Cortex of kidney (tissue), 1 donor: ENCODE measurements at places on chromosomes 16 and 17.

GRCh38 chr16:89268987-89269735 lies 51.7 kb downstream of the ZNF778 start:
- DNase-seq: no peak

DNA sequence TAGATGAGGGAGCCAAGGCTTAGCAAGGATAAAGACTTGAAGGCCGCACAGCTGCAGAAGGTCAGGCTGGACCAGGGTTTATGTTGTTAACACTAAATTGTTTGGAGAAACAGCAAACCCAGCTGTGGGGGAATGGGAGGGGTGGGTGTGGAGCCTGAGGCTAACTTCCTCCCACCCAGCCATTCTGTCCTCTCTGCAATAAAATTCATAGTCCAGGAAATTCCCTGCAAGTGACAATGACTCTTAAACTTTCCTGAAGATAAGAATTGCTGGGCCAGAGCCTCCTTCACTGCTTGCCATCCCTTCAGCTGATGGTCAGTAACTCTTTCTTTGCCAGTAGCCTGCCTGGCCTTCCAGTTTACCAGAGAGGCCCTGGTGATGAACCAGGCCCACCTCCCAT lies 19.4 kb upstream of the ATP5MC1 start:
- no peak for DNase-seq

- DNase-seq: no peak
Measured at GRCh38 chr17:59851439-59852375, 41.0 kb downstream of the TUBD1 start.

DNA sequence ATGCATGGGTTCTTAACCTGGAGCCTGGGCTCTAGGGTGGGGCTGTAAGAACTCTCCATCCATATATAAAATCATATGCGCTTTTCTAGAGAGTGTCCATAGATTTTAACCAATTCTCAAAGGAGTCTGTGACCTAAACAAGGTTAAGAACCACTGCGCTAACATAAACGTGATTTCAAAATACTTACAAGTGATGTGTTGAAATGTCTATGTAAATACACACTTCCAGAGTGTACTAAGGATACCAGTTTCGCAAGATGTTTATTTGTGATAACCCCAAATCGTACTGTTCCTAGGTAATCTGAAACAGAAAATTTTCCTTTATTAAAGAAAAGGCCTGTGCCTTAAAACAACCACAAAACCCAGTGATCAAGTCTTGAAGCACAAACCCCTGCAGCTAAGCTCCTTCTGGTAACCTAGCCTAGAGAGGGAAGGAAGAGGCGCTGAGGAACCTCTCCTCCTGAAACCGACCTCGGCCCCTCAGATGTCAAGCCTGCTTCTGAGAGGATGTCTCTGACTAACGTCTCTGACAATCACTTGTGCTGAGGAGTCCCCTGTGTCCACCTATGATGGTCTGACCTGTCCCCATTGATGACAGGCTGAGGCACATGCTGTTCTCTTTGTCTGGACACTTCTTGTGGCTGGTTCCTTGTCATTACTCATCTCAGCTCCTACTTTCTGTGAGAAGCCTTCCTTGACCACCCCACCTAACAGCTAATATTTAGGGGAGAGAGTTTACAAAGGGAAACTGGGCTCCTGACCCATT lies 32.2 kb downstream of the SNN start:
- DNase-seq: no peak

DNA sequence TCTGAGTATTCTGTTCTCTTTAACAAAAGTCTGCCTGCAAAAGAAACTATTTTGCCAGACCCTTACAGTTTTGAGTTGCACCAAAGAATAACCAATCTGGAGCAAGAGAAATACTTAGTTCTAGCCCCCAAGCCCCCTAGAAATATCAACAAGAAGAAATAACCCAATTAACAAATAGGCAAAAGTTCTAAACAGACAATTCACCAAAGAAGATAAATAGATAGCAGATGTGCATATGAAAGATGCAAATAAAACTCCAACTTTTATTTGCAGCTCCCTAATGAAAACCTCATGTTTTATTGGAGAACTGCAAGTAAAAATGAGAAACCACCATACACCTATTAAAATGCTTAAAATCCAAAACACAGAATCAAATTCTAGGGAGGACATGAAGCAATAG lies 1308.0 kb downstream of the CDH11 start:
- no peak for DNase-seq

- no peak for DNase-seq
Measured at GRCh38 chr17:65079489-65079900, 23.0 kb upstream of the GNA13 start.

GRCh38 chr17:18155179-18155578 lies 28.4 kb upstream of the ALKBH5 start:
- DNase-seq: no peak

DNA sequence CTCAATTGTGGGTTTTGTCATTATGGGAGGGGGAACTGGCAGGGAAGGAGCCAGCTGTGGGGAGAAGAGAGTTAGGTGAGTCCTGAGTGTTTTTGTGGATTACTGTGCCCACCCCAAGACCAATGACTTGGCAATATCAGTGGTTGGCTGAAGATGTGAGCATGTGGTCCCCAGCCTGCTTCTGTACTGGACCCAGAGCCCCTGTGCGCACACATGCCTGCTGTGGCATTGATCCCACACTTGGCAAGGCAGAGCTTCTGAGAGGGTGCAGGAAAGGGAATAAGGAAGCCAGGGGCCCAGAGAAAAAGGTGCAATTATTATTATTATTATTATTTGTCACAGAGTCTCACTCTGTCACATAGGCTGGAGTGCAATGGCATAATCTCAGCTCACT lies 1.3 kb downstream of the PRAC1 start:
- no peak for DNase-seq

GRCh38 chr16:56634715-56635440 lies 2.4 kb downstream of the MT1M start:
- DNase-seq: no peak

DNA sequence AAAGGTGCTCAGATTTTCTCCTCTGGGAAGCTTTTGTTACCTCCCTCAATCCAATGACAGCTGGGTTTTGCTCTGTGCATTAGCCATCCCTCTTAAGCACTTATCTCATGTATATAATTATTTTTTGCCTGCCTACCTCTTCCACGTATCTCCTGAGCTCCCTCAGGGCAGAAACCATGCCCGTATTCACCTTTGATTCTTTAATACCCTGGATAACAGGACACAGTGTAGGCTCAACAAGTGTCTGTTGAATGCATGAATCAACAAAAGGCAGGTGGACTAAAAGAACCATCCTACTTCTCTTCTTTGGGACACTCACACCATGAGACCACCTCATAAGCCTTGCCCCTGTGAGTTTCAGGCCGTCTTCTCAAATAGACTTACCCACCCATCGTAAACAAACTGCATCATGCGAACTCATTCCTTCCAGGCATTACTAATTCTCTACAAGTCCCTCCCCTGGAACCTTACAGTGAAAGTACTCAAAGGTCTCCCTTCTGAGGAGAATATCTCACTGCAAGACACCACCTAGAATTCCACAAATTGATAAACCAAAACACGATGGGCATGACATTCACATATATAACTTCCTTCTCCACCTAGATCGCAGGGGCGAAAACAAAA lies 3.2 kb downstream of the ARHGAP17 start:
- no peak for DNase-seq

- no peak for DNase-seq
Measured at GRCh38 chr16:57377080-57377841, 5.0 kb downstream of the CX3CL1 start.

DNA sequence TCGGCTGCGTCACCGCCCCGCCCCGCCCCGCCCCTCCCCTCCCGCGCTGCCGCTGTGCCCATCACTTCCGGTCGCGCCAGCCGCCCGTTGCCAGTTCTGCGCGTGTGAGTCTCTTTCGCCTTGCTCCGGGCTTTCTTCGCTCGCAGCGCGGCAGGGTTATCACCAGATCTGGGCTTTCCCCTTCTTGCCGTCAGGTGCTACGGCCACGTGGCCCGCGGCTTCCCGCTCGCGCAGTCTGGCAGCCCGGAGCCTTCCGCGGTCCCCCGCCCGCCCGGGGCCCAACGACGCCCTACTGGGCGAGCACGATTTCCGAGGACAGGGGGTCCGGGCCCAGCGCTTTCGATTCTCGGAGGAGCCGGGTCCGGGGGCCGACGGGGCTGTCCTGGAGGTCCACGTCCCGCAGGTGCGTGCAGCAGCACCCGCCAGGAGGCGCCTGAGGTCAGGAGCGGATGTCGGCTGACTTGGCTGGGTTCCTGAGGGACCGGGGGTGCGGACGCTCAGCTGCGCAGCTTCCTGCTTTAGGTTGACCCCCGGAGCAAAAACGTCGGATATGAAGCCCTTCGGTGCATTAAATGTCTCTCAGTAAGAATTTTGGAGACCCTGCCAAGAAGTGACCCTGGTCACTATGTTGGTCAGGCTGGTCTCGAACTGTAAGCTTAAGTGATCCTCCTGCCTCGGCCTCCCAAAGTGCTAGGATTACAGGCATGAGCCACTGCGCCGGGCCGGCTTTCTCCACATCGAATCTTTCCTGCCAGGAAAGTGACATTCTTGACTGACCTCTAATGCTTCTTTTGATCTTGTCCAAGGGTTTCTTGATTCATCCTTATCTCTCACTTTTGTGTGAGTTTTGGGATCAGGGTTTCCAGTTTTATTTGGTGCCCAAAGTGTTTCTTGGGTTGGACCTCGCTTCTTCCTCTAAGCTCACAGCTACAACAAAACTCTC lies at the start of gene METTL23:
TSS of gene METTL23 (plus strand) at position 64 of the 943 bp plus-strand sequence. CDS start 2,872 bp downstream, outside the sequence.
- DNase-seq: no peak

DNA sequence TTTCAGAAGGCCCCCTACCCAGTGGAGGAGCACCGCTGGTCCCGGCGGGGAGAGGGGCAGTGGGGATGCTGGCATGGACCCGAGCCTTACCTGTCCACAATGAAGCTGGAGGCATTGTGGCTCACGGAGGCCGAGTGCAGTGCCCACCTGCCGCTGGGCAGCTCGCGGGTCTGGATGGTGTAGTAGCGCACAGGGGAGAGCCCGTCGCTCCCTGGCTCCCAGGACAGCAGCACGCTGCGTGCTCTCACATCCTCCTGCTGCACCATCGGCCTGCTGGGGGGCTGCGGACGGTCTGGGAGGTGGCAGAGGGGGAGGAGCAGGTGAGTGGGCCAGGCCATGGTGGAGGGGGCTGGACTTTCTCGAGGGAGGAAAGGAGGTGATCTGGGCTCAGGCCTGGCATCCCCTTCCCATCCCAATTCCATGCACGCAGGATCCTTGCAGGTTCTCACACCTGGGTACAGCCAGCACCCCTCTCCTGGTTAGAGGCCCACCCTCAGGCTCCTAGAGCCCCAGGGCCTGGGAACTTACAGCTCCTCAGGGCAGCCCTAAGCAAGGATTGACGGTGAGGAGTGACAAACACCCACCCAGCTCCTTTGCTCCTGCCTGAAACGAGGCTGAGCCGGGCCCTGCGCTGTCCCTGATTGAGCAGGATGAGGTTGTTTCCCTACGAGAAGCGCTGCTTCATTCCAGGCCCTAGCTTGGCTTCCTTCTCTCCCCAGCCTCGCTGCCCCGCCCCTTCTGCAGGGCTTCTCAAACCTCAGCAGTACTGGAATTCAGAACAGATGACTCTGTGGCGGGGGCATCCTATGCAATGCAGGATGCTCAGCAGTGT lies 76.2 kb upstream of the CDC42EP4 start:
- no peak for DNase-seq

GRCh38 chr17:56934280-56934679 lies 20.4 kb upstream of the TRIM25 start:
- no peak for DNase-seq

GRCh38 chr16:88815901-88816589 lies 4.3 kb upstream of the APRT start:
- DNase-seq: no peak

GRCh38 chr17:38454532-38454931 lies 26.3 kb downstream of the ARHGAP23 start:
- no peak for DNase-seq

GRCh38 chr17:48995304-48995973 lies 1.7 kb upstream of the IGF2BP1 start:
- DNase-seq: no peak

GRCh38 chr16:15942931-15943690 lies 6.3 kb upstream of the ABCC1 start:
- no peak for DNase-seq

DNA sequence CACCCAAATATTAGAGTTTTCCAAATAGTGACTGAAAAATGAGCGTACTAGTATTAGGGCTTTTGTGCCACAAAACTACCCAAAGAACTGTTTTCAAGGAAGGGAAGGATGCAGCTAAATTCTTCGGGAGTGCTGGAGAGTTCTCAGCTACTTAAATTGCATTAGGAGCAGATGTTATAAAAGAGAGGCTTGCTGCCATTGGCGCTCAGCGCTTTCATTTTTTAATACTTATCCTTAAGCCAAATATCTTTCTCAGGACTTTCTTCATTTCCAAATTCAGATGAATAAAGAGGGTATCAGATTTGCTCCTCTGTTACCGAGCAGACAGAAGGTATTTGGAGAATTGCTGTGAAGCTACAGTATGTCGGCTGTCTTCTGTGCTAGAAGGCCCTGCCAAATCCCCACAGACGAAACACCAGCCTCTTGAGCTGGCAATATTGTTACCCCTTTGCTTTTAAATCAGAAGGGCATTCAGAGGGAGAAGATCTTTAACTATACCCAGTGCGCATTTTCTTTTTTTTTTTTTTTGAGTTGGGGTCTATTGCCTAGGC lies 47.2 kb upstream of the CLEC18A start:
- no peak for DNase-seq

DNA sequence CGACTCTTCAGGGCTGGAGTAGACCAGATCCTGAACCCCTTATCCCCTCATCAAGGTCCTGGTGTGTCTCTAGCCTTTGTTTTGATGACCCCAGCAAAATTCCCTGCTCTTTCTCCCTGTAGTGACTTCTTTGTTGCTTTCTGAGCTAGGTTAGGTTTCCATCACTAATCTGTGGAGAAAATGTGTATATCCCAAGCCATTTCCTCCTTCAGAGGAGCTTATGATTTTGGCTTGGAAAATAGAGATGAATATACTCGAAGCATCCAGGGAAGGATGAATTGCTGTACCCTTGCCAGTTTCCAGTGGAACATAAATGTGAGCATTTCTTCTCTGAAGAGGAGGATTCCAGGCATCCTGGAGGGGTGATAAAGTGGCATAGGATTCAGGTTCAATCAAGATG lies 55.8 kb downstream of the KSR1 start:
- no peak for DNase-seq

GRCh38 chr16:12210925-12211869 lies 234.7 kb downstream of the SNX29 start:
- no peak for DNase-seq

- no peak for DNase-seq
Measured at GRCh38 chr16:85651629-85652430, 36.9 kb downstream of the GINS2 start.

DNA sequence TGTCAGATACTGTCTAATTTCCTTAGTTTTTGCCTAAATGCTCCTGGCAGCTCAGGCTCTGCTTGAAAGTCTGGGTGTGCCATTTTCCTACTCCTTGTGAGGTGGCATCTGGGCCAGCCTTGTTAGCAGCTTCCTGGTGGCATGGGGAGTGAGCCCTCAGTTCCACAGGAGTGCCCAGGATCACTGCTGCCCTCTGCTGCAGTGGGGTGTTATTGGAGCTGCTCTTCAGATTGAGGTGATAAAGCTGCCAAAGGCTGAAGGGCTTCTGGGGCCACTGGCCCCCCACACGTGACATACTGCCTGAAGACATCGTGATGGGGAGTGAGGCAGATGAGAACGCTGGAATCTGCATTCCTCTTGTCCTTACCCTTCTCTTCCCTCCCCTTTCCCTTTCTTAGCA lies 27.4 kb downstream of the CEP95 start:
- no peak for DNase-seq

- no peak for DNase-seq
Measured at GRCh38 chr17:49523706-49524472, 28.8 kb downstream of the NGFR start.
